ENCODE measurements at places on chromosomes 2 and 18.

GRCh38 chr2:206212673-206213513 lies 53.2 kb downstream of the EEF1B2 start:
- peak; percentile 14 for DNase-seq

GRCh38 chr2:133197156-133197555 lies 371.1 kb downstream of the NCKAP5 start:
- no peak for DNase-seq

- no peak for DNase-seq
Measured at GRCh38 chr2:176553685-176554100, 284.5 kb downstream of the MTX2 start.

DNA sequence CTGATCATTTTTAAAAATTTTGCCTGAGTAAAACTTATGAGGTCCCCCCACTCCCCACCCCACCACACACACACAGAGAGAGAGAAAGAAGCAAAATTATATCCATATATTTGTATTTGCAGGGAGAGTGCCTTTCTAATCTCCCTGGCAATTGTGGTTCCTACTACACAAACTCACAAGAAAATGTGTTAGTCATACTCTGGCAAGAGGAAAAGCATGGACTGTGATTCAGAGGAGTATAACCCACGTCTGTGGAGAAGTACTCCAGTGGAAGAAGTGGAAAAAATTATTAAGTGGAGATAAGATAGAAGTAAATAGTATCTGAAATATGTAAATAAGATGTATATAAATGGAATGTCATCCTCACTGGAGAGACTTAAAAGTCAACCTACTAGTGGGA lies 114.0 kb downstream of the DSEL start:
- DNase-seq, result no peak

GRCh38 chr2:177052471-177052870 lies 160.1 kb upstream of the HNRNPA3 start:
- no peak for DNase-seq

GRCh38 chr18:41645589-41646360 lies 309.3 kb upstream of the PIK3C3 start:
- no peak for DNase-seq

DNA sequence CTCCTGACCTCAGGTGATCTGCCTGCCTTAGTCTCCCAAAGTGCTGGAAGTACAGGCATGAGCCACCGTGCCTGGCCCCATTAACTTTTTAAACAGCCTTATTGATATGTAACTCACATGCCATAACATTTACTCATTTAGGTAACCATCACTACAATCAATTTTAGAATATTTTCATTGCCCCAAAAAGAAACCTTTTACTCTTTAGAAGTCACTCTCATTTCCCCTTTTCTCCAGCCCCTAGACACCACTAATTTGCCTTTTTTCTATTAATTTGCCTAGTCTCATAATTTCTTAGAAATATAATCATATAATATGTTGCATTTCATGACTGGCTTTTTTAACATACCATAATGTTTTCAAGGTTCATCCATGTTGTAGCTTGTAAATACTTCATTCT lies 57.2 kb upstream of the TACR1 start:
- DNase-seq, result no peak

GRCh38 chr2:84537251-84537650 lies 21.0 kb downstream of the DNAH6 start:
- no peak for DNase-seq

GRCh38 chr2:226759768-226760167 lies 39.9 kb downstream of the IRS1 start:
- no peak for DNase-seq

- no peak for DNase-seq
Measured at GRCh38 chr2:61906186-61906470, 654 bp downstream of the COMMD1 start.

DNA sequence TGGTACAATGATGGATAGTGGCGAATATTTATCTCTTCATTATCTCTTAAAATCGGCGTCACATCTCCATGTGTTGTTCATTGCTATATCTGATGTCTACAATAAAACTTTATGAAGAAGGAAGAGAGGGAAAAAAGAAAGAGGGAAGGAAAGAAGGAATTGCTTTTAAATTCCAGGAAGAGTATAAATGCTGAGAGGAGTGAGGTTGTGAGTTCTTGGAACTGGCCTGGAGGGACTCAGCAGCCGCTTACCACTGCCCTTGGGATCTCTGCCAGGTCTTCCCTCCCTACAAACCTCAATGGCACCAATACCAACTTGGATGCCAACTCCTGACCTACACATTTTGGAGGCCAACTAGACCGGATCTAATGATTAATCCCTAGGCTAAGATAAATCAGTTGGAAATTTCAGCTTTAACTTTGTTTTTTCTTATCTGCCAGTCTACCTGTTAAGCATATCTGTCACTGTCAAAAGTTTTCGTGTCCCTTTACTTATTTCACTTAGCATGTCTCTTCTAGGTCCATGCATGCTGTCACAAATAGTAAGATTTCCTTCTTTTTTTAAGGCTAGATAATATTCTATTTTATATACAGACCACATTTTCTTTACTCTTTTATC lies 9.8 kb downstream of the SCN9A start:
- no peak for DNase-seq

DNA sequence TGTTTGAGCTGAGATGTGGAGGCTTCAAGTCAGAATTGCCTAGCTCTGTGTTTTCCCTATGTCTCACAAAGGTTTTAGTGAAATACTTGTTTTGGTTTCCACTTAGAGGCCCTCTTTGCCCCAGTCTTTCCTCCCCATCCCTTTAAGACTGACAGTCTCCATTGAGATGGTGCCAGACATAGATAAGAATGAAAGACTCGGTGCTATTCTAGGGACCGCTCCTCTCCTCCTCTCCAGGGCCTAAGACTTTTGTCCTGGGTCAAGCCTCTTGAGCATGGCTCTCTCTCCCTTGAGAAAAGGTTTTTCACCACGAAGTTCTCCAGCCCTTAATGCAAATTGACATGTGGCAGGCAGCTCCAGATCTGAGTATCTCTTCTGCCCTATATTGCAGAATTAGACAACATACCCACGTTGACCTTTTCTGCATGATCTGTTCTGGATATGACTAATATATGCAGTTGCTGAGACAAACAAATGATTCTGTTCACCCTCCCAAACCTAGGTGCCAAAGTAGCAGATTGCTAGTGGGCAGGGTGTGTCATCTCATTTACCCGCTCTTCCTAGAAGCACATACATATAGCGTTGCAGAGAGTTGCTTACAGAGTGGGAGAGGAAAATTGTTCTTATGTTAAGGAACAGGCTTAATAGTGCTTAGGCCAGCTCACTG lies 47.5 kb upstream of the ACSL3 start:
- DNase-seq, result no peak

DNA sequence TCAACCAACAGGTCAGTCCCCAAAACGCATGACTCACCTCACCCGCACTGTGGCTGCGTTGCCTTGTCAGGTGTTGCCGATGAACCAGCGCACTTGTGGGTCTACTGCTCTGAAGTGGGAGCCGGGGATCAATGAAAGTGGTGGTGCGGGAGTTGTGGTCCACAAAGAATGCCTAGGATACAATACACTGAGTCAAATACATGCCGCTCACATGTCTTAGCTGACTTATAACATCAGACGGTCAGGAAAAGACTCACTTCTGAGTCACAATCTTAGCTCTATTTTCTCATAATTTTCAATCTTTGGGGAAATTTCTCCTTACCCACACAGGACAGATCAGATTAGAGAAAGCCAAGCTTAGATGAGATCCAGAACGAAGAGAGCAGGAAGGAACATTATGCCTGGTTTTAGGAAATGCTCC lies 107.1 kb upstream of the STK17B start:
- DNase-seq, result no peak

DNA sequence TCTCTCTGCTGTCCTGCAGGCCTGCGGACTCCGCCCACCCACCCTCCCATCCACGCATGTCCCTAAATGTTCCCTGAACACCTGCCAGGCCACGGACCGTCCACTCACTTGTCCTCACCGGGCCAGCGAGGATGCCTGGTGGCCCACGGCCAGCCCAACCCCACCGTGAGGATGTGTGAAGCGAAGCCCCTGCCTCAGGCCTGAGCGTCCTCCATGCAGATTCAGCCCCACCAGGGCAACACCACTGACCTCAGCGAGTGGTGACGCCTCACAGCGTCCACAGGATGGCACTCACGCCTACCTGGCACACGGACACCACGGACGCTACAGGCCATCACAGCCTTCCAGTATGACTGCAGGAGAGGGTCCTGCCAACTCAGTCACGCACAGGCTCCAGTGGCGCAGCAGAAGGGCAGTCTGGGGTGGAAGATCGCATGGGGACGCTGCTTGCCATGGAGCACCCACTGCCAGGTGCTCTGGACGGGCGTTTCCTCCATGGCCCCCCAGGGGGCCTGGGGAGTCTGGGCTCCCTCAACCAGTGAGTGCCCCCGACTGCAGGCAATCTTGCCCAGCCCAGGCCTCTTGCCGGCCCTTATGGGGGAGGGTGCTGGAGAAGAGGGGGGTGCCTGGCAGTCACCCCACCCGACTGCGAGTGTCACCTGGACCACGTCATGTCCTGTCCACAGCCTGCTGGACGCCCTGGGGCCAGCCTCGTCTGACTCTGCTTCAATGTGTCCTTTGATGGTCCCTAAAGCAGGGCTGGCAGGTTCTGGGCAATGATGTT lies 25.4 kb downstream of the HDAC4 start:
- no peak for DNase-seq

DNA sequence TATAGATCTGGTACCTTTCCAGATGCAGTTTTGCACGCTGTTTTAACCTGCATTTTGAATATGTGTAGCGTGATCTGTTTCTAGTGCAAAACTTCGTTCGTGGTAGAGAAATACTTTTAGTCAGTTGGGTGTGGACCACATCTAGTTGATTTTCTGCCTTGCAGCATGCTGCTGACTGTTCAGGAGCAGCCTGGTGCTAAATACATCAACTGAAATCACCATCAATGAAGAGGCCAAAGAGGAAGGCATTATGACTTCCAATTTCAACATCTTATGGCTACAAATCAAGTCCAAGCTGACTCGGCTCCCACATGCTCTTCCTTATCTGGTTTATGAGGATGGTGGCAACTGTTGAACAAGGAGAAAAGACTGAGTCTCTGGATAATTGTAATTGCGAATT lies 298.5 kb downstream of the ZNF521 start:
- DNase-seq, result no peak

GRCh38 chr2:120978359-120979050 lies 242.8 kb downstream of the GLI2 start:
- no peak for DNase-seq

GRCh38 chr18:79642626-79643025 lies 37.0 kb upstream of the CTDP1 start:
- DNase-seq, result no peak

DNA sequence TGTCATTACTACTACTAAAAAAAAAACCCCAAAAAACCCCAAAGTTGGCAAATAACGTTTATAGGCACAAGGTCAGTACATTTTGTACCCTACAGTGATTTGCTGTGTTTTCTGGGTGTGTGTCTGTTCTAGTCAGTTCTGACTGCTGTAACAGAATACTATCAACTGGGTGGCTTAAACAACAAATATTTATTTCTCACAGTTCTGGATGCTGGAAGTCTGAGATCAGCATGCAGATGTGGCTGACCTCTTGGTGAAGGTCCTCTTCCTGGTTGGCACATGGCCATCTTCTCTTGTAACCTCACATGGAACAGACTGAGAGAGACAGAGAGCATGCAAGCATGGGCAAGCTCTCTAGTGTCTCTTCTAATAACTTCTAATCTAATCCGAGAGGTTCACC lies 103.1 kb downstream of the CERS6 start:
- DNase-seq, result no peak

DNA sequence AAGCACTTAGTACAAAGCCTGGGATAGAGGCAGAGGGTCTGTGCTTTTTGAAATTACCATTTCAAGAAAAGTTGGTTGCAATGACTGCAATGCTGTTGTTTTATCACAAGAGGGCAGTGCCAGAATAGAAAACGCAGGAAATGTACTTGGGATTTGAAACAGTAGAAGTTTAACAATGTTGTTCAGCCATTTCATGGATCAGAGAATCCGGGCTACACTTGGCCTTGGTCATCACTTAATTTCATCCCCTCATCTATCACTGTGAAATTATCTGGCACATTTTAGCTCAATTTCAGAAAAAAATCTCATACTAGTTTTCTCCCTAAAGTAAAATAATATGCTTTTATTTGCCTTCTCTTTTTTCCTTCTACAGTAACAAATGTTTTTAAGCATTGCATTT lies 70.8 kb downstream of the RAPGEF4 start:
- DNase-seq, result peak; percentile 60

DNA sequence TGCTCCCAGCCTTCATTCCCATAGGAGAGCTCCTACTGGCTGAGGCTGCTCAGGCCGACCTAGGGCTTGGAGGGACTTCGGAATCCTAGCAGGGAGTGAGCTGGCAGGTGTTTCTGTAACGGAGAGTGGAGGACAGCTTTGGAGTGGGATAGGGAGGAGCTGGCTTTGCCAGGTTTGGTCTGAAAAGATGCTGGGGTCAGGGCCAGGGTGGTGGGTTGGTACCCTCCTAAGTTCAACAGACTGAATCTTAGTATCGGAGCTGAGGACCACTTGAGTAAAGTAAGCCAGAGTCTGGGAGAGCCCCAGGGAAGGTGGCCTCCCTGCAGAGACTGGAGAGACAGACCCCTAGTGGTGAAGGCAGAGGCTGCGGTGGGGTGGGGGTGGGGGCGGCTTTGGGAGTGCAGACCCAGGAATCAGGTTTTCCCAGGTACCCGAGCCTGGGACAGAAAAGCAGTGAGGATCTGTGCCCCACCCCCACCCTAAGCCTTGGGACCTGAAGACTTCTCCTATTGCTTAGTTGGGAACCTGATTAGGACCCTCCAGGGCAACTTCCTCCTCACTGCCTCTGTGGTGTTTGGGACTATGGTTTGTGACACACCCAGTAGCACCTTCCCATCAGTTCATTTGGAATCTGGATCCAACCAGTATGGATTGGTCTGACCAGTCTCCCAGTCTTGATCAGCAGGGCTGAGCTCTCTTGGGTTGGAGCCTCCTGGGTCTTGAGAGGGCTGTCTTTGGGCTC lies 3.0 kb downstream of the CNNM4 start:
- peak; percentile 46 for DNase-seq

DNA sequence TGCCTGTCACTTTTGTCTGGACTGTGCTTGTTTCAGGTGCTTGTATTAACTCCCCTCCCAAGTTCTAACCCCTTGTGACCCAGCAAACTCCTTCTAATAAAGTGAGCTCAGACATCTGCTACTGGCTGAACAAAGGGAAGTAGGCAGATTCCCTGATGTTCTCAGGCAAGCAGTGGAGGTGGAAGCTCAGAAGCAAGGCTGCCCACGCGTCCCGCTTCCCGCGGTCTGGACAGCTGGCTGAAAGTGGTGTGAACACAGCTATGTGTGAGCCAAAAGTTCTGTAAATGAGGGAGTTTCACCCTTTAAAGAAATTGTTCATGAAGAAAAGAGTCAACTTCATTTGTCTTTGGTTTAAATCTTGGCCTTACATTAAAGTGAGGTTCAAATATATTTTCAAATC lies 40.0 kb downstream of the NAPG start:
- no peak for DNase-seq

GRCh38 chr2:112835536-112836162 lies 930 bp downstream of the IL1B start:
- no peak for DNase-seq

- DNase-seq, result no peak
Measured at GRCh38 chr18:78636260-78636659, 343.4 kb upstream of the SALL3 start.

DNA sequence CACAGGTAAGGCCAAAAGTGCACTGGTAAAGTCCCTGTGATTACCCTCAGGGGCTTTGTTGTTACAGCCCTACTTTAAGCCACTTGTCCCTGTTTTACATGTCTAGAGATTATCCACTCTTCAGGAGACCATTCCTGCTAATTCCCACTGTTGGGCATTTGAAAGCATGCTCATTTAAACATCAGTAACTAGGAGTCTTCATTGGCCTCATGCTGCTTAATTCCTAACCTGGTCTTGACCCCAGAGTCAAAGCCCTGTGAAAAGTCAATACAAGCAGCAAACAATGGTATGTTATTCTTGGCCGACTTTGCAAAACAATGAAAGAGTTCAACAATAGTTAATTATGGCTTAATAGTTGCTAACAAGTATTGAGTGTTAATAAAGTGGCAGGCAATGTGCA lies 23.2 kb downstream of the AFF3 start:
- no peak for DNase-seq

All from NCI-H526 (cell line).